ENCODE measurements at places on chromosomes 7 and 10. TPM values are rescaled to one million over a fixed set of nuclear protein-coding genes. Genes with fewer than 3 reads are reported as not detected.

DNA sequence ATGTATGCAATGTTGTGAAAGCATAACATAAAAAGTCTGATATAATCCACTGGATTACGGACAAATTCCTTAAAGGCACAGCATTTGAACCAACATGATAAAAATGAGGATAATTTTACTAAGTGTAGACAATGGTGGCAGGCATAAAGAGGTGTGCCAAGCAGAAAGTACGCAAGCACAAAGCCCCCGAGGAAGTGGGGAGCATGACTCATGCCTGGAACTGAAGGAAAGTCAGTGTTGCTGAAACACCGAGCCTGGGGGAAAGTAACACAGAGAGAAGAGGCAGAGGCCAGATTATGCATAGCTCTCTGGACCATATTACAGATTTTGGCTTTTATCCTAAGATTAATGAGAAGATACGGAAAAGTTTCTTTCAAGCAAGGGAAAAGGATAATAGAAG is 490.0 kb upstream of the PHF14 start:
- no peaks in the 10 kb centered on the region for H3K36me3 ChIP-seq
- H3K4me3 ChIP-seq = no peak overlapping the region
- no peaks in the 10 kb centered on the region for H3K27me3 ChIP-seq
- no peak for DNase-seq
- H3K27ac ChIP-seq = no peak overlapping the region

DNA sequence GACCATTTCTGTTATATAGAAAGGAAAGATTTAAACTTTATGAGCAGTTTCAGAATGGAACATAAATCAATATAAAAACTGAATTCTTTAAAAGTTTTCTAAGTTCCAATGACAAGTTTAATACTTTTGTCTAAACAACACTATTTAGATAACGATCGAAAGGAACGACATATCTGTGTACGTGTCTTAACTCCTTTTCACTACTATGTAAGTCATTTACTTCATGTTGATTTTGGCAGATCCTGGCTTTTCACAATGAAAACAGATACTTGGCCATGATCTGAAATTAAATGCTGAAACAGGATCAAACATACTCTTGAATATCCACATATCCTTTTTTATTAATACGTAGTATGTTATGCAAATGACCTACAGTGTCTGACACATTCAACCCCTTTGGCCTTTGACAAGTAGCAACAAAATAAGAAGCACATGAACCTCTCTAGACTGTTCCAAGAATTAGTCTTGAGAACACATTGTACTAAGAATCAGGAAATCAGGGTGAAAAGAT is 41.9 kb downstream of the RNLS start:
- H3K4me3 ChIP-seq = no peak overlapping the region
- no peaks in the 10 kb centered on the region for H3K27me3 ChIP-seq
- no peaks in the 10 kb centered on the region for H3K36me3 ChIP-seq
- no peak overlapping the region for H3K27ac ChIP-seq

DNA sequence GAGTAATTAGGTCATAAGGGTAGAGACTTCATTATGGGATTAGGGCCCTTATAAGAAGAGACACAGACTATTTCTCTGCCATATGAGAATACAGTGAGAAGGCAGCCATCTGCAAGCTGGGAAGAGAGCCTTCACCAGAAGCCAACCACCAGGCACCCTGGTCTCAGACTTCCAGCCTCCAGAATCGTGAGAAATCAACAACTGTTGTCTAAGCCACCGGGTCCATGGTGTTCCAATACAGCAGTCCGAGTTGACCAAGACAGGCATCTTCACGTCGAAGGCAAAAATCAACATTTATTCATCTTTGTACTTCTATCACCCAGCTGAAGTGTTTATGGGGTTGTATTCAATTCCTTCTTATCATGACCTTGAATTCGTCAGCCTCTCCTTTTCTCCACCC is 5.3 kb downstream of the TUBAL3 start:
- H3K27me3 ChIP-seq = peaks cover 22% of the 10 kb centered on the region
- no peaks in the 10 kb centered on the region for H3K36me3 ChIP-seq
- H3K27ac ChIP-seq = no peak overlapping the region
- DNase-seq = no peak
- no peaks in the 10 kb centered on the region for H3K4me1 ChIP-seq

GRCh38 chr7:80284855-80285254 is 150.2 kb downstream of the GNAI1 start:
- no peaks in the 10 kb centered on the region for H3K36me3 ChIP-seq
- H3K4me1 ChIP-seq = no peaks in the 10 kb centered on the region
- no peaks in the 10 kb centered on the region for H3K27me3 ChIP-seq
- H3K4me3 ChIP-seq = no peak overlapping the region
- no peak for DNase-seq

DNA sequence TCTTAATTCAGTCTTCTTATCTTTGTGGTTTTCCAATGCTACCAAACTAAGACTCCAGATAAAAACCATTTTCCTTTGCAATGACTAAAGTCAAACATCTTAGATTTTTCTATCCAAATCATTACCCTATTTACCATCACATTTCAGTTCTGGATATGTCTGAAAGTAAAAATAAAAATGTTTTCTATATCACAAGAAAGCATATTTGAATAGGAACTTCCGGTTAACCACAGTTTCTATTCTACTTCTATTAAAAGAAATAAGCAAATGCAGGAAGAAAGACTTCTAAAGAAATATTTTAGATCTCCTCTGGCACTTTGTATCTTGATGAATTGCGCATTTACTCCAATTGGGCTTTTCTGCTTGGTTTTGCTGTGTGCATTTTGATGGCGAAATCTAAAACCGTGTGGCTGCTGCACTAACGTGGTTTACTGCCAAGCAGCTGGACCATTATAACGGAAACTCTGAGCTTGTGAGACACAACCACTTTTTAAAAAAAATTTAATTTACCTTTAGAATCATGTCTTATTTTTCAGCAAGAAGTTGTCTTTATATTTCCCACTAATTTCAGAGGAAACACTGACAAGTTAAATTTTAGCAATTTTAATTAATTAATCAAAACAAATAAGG is 146.1 kb downstream of the VPS50 start:
- no peaks in the 10 kb centered on the region for H3K4me1 ChIP-seq
- peaks cover 24% of the 10 kb centered on the region for H3K27me3 ChIP-seq
- no peak overlapping the region for H3K4me3 ChIP-seq
- no peaks in the 10 kb centered on the region for H3K36me3 ChIP-seq
- no peak overlapping the region for H3K27ac ChIP-seq
- no peak for DNase-seq

DNA sequence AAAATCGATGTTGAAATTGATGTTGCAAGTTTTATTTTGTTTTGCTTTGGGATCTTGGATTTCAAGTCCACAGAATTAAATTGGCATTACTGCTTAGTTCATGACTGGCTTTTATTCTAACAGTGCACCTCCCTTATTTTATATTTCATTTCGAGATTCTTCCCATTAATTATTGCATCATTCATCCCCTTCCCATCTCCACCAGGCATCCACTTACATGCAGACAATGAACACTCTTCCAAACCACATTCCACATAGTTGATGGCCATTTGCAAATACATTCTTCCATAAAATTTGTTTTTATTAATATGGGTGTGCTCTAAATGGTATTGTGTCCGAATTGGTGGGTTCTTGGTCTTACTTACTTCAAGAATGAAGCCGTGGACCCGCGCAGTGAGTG is 15.6 kb upstream of the SCIN start:
- peaks cover 2% of the 10 kb centered on the region for H3K36me3 ChIP-seq
- H3K27me3 ChIP-seq = peaks cover 3% of the 10 kb centered on the region
- H3K4me1 ChIP-seq = no peaks in the 10 kb centered on the region
- DNase-seq = no peak
- H3K27ac ChIP-seq = no peak overlapping the region

DNA sequence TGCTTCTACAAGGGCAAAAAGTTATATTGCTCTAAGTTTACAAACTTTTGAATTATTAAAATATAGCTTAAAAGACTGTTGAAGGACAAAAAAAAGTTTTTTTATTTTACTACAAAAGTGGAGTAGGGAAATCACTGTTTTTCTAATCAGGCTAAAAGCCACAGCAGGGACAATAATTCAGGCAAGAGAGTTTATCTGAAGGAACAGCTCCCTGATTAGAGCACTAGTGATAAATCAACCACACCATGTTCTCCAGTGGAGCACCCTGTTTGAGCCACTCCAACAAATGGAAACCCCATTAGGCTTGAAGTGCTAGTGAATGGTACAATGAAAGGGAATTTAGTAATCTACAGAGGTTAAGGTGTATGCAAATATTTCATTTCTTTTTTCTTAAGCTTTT is 357.1 kb downstream of the SEMA3D start:
- no peak for DNase-seq
- H3K4me3 ChIP-seq = no peak overlapping the region
- H3K27ac ChIP-seq = no peak overlapping the region
- no peaks in the 10 kb centered on the region for H3K4me1 ChIP-seq
- no peaks in the 10 kb centered on the region for H3K27me3 ChIP-seq

DNA sequence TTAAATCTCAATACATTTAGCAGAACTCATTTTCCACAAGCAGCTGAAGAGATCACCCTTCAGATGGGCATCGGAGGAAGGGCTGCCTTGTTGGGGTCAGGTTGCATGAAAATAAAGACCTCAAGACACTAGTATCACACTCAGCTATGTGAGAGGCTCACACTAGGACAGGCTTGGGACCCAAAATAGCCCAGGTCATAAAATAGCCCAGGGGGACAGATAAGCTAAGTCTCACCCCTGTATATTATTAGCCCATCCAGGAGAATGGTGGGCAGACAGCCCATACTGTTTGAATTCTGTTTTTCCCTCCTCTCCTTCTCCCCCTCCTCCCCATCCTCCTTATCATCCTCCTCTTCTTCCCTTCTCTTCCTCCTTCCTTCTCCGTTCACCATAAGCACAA is 415.1 kb upstream of the C7orf33 start:
- H3K36me3 ChIP-seq = no peaks in the 10 kb centered on the region
- no peak overlapping the region for H3K4me3 ChIP-seq
- DNase-seq = no peak

- peaks cover 39% of the 10 kb centered on the region for H3K4me1 ChIP-seq
- no peak overlapping the region for H3K27ac ChIP-seq
- H3K4me3 ChIP-seq = no peak overlapping the region
- peak; percentile 14 for DNase-seq
Observed at GRCh38 chr10:5968681-5969453, 8.5 kb downstream of the IL15RA start.

GRCh38 chr10:49362596-49363260 is 33.2 kb downstream of the DRGX start:
- H3K27ac ChIP-seq = no peak overlapping the region
- H3K4me3 ChIP-seq = no peak overlapping the region
- no peaks in the 10 kb centered on the region for H3K4me1 ChIP-seq
- H3K36me3 ChIP-seq = no peaks in the 10 kb centered on the region

GRCh38 chr10:97180363-97180755 is 5.4 kb downstream of the SLIT1 start:
- H3K36me3 ChIP-seq = no peaks in the 10 kb centered on the region
- no peak overlapping the region for H3K27ac ChIP-seq
- H3K27me3 ChIP-seq = peaks cover 39% of the 10 kb centered on the region
- peaks cover 2% of the 10 kb centered on the region for H3K4me1 ChIP-seq
- DNase-seq = no peak
- H3K4me3 ChIP-seq = no peak overlapping the region

Gene HSPA14
- total RNA-seq = 35.0 TPM

Gene PIK3CG
- total RNA-seq = 57.5 TPM

Gene NEURL1
- total RNA-seq = 2.2 TPM

Gene WAC
- 141 TPM for total RNA-seq

Gene ATP6V0A4
- total RNA-seq = not detected

Gene DNAJC9
- total RNA-seq = 63.5 TPM

All from activated CD8-positive, alpha-beta memory T cell treated with anti-CD3 and anti-CD28 coated beads, Interleukin-2, amount 10 ng/mL, durations not matched to agents 7 days and 5 days (primary cell).